Activated CD8-positive, alpha-beta memory T cell treated with anti-CD3 and anti-CD28 coated beads for 1 hour (primary cell): ENCODE measurements at places on chromosomes 6 and 20.

DNA sequence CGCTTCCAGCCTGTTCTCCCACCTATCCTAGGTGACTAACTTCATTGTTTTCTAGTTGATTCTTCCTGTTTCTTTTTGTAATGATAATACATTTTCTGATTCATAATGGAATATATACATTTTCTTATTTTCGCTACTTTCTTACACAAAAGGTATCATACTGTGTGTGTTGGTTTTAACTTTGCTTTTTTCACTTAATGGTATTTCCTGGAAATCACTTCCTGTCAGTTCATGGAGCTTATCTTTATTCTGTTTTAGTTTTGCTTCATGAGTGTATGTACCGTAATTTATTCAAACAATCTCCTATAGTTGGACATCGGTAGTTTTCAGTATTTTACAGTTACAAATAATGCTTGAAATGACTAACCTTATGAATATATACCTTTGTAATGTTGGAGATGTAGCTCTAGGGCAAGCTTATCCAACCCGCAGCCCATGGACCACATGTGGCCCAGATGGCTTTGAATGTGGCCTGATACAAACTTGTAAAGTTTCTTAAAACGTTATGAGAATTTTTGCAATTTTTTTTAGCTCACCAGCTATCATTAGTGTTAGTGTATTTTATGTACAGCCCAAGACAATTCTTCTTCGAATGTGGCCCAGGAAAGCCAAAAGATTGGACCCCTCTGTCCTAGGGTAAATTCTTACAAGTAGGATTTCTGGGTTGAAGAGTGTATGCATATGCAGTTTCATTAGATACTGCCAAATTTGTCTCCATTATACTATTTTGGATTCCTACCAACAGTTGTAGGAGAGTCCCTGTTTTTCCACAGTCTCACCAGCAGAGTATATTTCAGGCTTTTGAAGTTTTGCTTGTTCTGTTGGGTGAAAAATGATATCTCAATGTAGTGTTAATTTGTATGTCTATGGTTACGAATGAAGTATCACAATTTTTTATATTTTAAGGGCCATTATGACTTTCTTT lies 16.7 kb downstream of the TRMT11 start:
- DNase-seq = no peak

DNA sequence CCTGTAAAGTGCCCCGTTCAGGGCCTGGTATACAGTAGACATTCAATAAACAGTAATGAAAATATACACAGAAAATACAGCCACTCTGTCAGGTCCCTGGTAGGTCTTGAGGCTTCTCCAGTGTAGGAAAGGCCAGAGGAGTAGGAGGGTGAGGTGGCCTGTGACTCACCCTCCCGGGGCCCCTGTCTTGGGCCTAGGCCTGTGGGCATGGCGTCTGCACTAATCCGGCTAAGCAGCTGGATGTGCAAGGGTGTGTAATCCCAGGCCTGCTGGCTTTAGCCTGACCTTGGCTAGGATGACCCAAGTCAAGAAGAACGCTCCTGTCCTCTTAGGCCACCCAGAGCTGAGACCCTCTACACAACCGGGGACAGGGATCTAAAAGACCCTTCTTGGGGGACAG lies 84.9 kb downstream of the KCNB1 start:
- no peak for DNase-seq

DNA sequence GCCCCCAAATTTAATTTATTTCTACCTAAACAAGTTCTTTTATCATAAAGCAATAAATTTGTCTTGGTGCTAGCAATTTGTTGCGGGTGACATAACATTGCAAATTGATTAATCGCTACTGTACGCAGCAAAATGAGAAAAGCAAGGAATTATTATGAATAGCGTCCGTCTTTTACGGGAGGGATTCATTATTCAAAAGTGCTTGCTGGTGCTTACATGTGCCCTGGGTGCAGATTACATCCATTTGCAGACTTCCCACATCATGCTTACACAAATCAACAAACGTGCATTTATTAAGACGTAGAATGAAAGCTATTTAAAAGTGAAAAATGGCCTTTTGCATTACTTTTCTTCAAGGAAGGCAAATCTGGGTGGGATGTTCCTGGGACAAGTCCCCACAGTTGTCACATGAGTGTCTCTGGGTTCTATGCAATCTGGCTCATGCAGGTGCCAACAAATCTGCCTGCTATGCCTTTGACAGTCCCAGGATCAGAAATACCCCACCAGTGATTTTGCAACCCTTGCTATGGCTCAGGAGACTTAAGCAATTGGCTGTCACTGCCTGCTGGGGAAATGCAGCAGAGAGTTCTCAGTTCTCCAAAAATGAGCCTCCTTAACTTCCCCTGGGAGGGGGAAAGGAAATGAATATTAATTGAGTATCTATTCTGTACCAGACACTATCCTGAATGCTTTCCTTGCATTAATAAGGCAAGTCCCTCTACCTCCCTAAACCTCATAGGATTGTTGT lies 30.1 kb upstream of the MAFB start:
- no peak for DNase-seq

DNA sequence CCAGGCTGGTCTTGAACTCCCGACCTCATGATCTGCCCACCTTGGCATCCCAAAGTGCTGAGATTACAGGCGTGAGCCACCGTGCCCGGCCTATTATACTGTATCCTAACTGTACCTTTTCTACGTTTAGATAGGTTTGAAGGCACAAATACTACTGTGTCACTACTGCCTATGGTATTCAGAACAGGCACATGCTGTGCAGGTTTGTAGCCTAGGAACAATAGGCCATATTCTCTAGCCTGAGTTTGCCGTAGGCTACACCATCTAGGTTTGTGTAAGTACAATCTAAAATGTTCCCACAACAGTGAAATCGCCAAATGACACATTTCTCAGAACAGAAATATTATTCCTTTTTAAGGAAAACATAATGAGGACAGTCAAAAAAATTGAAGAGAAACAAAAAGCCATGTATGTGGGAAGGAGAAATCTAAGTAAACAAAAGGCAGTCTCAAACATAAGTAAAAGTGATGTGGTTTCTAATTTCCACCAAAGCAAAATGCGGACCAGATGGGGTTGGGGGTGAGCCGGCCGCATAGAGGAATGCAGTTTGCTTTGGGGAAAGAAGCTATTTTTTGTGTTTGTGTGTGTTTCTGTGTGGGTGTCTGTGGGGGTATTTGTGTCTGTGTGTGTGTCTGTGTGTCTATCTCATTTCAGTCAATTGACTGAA lies 192.6 kb upstream of the SALL4 start:
- DNase-seq = no peak
